ENCODE measurements at places on chromosomes 2 and 18. TPM values are rescaled to one million over a fixed set of nuclear protein-coding genes. Genes with fewer than 3 reads are reported as not detected.

The ZBTB7C gene
- 20.8 TPM for total RNA-seq

The KCNG2 gene
- total RNA-seq, result 0.19 TPM

The SLC19A3 gene
- total RNA-seq, result 21.6 TPM

The DSEL gene
- 1.0 TPM for total RNA-seq

The ANKRD53 gene
- 1.8 TPM for total RNA-seq

The IL36A gene
- total RNA-seq, result not detected

The NT5DC4 gene
- not detected for total RNA-seq

The PTMA gene
- 1,158 TPM for total RNA-seq

The POTEJ gene
- total RNA-seq, result not detected

The MAPRE3 gene
- 23.9 TPM for total RNA-seq

The UXS1 gene
- 30.7 TPM for total RNA-seq

The DPP4 gene
- 18.3 TPM for total RNA-seq

The NDC80 gene
- 11.6 TPM for total RNA-seq

The SPATA3 gene
- not detected for total RNA-seq

The EGR4 gene
- total RNA-seq, result not detected

The AP1S3 gene
- total RNA-seq, result 8.6 TPM

The KCNK3 gene
- 11.0 TPM for total RNA-seq

The MREG gene
- total RNA-seq, result 5.7 TPM

The RGPD4 gene
- 0.10 TPM for total RNA-seq

The DUSP19 gene
- 2.8 TPM for total RNA-seq

The LOXL3 gene
- 6.9 TPM for total RNA-seq

The DNAH6 gene
- 1.3 TPM for total RNA-seq

The MFSD6 gene
- total RNA-seq, result 58.4 TPM

The PPP3R1 gene
- 53.4 TPM for total RNA-seq

The RNF181 gene
- 73.7 TPM for total RNA-seq

The PLCD4 gene
- 2.2 TPM for total RNA-seq

The SPDYA gene
- 1.1 TPM for total RNA-seq

The CXCR2 gene
- total RNA-seq, result 1.1 TPM

The RGPD3 gene
- 0.16 TPM for total RNA-seq

The IL1RN gene
- 0.17 TPM for total RNA-seq

The ASPRV1 gene
- total RNA-seq, result 1.1 TPM

The C2orf72 gene
- total RNA-seq, result 13.7 TPM

The ZC3H6 gene
- 8.8 TPM for total RNA-seq

The CAD gene
- 22.7 TPM for total RNA-seq

The ATL2 gene
- 166 TPM for total RNA-seq

The ACVR1C gene
- total RNA-seq, result 9.2 TPM

The OR6B2 gene
- total RNA-seq, result not detected

The ZNF396 gene
- 6.1 TPM for total RNA-seq

The AKAIN1 gene
- total RNA-seq, result not detected
